Activated gamma-delta T cell treated with Interleukin-2 at 50 U/mL for 16 hours (primary cell): ENCODE measurements at places on chromosomes 6 and 20.

DNA sequence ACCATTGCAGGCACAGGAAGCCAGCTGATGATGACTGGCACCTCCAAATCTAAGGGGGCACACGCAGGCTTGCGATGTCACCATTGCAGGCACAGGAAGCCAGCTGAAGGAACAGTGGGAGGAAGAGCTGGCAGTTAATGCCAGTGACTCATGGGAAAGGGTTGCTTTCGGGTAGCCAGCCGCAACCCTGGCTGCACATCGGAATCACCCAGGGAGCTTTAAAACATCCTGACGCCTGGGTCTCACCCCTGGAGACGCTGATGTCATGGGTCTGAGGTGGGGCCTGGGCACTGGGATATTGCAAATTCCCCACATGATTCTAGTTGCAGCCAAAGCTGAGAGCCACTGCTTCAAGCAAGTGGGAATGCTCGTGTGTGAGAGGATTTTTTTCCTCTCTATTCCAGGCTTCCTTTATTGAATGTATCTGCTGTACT is 16.1 kb upstream of the CCN6 start:
- DNase-seq, result no peak

- DNase-seq, result no peak
Observed at GRCh38 chr20:41268917-41269652, 48.4 kb downstream of the ZHX3 start.

DNA sequence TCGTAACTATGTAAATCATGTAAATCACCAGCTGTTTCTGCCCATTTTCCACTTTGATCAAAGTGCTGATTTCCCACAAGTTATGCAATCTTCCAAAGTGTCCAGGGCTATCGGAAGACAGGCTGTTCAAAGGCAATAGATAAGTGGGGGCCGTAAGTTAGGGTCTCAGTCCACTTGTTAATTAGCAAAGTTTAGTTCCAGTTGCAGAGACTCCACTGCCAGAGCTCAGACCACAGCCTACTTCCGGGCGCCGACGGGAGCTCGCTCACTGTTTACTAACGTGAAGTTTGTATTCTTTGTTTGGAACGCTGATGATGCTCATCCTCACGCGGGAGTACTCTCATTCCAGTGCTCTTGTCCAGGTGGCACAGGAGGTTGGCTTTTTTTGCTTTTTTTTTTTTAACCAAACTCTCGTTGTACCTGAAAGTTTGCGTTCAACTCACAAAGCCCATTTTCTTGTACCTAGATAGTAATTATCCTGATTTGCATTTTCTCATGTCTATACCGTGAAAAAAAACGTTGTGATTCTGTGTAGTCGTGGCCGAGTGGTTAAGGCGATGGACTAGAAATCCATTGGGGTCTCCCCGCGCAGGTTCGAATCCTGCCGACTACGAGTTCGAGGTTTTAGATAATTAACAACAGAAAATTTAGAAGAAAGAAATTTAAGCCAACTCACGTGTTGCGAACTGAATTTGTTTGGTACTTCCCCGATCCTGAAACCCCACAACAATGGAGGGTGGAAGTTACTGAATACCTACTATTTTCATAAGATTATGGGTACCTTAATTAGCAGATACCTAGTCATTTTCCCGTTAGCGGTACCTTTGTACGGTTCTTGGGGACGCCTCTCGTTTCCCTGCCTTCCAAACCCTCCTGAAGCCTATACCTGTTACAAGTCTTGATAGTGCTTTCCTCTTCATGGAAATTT is 29.9 kb upstream of the ZNF184 start:
- peak; percentile 54 for DNase-seq

GRCh38 chr20:8005575-8006366 is 13.8 kb downstream of the TMX4 start:
- DNase-seq, result no peak

DNA sequence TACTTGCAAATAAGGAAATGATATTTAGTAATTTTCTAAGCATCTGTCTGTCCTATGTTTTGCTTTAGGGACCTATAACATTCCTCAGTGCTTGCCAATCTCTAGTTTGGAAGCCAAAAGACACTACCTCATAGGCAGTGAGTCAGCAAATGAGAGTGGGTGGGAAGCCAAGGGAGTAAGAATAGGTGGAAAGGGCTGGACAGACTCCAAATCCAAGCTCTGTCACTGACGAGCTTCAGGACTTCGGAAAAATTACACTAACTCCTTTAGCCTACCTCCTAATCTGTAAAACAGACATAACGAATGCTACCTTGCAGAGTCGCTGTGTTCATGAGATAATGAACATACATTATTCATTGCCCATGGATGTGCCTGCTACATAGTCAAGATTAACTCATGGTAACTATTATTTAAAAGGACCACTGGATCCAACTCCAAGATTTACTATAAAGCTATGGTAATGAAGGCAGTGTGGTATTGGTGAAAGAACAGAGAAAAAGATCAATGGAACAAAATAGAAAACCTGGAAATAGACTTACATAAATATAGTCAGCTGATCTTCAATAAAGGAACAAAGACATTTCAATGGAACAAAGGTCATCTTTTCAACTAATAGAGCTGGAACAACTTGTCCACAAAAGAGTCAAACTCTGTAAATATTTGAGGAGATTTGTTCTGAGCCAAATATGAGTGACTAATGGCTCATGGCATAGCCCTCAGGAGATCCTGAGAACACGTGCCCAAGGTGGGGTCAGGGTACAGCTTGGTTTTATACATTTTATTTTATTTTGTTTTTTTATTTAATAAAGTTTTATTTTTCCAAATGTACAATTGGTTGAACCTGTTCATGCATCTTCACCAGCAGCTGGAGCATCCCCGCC is 64.1 kb downstream of the FAM50B start:
- DNase-seq, result no peak

GRCh38 chr20:44471481-44471882 is 4.2 kb upstream of the TTPAL start:
- DNase-seq, result no peak

DNA sequence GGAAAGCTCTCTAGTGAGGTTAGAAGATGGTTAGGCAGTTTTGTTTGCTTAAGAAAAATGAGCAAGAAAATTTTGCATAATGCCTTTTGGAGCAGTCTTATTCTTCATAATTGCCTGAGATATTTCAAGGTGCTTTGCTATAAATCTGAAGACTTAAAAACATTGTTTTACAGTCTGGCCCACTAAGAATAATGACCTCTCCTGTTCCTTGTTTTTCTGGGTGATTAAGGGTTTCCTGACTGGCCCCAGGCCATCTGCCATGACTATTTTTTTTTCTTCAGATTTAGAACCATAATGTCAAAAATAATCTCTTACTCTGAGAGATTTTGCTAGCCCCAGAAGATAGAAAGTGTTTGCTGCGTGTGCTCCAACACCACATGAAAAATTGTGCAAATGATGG is 72.3 kb upstream of the CENPW start:
- no peak for DNase-seq

DNA sequence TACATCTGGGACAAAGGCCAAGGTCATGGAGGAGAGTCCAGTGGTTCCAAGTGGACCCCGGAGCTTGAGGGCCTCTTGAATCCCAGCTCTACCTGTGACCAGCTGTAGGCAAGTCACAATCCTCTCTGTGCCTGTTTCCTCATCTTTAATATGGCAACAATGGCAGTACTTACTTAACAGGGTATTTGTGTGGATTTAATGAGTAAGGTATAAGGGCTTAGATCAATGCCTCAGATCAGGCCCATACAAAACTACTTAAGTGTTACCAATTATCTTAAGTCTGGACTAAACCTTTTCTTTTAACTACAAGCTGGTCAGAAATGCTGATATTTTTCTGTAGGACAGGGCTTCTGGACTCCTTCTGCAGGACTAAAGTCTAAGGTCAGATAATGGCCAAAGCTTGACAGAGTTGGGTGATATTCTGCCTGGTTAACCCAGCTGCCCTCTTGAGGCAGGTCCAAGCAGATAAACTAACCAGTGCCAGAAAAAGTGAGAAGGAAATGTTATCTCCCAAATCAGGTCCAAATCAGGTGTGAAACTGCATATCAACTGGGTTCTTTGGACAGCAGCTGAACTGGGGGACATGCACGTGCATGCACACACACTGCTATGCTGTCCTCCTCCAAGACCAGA is 2.2 kb downstream of the SULF2 start:
- DNase-seq, result no peak

GRCh38 chr20:25360631-25361286 is 29.9 kb downstream of the ABHD12 start:
- DNase-seq, result no peak

DNA sequence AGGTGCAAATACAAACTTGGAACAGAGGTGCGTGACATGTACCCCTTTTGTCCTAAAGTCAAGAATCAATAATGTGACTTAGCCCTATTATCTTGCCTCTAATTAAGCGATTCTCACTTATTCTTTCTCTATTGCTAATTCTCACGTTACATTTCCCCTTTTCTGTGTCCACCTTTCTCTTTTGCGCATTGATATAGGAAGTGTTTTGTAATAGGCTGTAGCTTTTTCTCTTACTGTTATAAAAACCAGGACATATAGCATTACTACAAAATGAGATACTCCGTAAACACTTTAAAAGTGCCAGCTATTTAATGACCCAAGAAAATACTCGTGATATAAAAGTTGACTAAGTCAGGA is 669 bp upstream of the TMEM30A start:
- DNase-seq, result no peak

- DNase-seq, result no peak
Observed at GRCh38 chr6:13009461-13009860, 292.9 kb downstream of the PHACTR1 start.
